Vagina (tissue), 2 donors: ENCODE measurements at places on chromosomes 4 and X.

DNA sequence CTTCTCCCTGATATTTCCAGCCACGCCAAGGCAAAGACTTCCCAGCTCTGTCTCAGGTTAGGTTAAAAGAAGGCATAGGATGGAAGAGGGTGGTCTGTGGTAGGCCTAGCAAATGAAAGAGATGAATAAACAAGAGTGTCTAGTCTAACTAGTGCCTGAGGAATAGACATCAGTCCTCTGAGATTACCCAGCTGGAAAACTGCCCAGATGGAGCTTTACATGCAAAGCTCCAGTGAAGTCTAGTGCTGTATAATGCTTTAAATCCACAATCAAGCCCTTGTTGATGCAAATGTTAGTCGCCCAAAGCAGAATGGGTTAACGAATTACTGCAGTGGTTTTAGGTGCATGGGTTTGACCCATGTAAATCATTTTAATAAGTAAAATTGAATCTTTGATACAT, 24.8 kb upstream of the GUCY1B1 start:
- no peak for DNase-seq

DNA sequence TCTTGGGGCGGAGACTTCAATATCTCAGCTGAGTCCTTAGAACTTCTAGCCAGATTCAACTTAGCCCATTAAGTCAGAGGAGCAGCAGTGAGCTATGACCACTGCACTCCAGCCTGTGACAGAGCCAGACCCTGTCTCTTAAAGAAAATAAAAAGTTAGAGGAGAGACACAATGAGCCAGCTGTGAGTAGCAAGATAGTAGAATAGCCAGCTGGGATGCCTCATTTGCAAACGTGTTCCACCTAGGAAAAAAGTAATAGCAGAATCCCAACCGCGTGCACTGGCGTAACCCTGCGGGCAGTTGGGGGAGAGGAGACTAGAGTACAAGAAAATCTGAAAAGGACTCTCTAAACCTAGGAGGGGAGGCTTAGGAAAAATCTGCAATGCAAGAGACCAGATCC, 133.2 kb upstream of the ANXA3 start:
- DNase-seq, result no peak

- DNase-seq, result no peak
Observed at GRCh38 chrX:139844163-139844562, 88.7 kb downstream of the ATP11C start.

- DNase-seq, result no peak
Observed at GRCh38 chr4:131001371-131001770, 1905.4 kb downstream of the C4orf33 start.

- no peak for DNase-seq
Observed at GRCh38 chr4:132333724-132334047, 815.4 kb upstream of the PCDH10 start.

DNA sequence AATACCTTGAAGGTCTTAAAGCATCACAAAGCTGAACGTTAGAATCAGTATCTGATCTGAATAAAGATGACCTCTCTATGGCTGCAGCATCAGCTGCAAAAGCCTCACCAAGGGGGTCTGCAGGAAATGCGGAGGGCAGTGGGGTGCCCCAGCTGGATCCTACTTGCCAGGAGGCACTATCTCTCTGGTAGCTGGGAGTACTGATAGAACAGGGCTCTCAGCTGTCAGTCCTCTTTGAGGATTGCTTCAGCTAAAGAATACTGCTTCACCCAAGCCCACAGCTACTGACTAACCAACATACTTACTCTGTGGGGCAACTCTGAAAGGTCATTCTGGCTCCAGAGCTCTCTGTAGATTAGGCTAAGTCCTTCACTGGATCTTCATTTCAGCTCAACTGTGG, 112.5 kb upstream of the ZFP42 start:
- no peak for DNase-seq

DNA sequence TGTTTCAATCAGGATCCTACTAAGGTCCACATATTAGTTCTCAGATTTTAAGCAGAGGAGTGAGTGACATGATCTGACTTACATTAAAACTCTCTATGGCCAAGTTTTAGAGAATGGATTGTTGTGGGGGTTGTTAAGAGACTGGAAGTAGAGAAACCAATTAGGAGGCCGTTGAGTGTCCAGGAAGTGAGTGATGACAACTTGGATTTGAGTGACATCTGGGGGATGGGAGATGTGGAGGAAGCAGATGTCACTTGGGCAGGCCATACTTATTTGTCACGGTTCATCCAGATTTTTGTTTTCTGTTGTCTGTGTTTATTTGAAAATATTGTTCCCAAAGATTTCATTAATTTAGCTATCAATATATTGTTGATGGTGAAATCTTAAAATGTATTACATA, 28.3 kb downstream of the ADD1 start:
- no peak for DNase-seq

DNA sequence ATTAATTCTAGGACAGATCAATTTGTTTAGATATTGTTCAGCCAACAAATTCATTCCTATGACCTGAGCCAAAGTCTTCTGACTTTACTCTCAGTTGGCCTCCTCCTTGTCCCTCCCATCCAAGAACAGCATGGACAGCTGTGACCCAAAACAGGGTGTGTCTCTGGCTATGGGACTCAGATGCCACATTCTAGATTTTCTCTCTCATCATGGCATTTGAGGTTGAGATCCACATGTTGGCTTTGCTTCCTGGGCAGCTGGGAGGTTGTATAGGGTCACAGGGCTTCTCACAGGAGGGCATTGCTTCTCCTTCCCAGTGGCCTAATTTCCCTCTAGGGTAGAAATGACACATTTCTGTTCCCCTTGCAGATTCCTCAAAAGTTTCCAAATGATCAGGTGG, 22.6 kb upstream of the EGF start:
- no peak for DNase-seq
